CD8-positive, alpha-beta memory T cell (primary cell): ENCODE measurements at places on chromosomes 3 and 15. TPM values are rescaled to one million over a fixed set of nuclear protein-coding genes. Genes with fewer than 3 reads are reported as not detected.

The SERP1 gene
- 127 TPM for total RNA-seq

The LSAMP gene
- total RNA-seq, result not detected

The TRAK1 gene
- 19.7 TPM for total RNA-seq

GRCh38 chr15:55917881-55918296 lies 75.5 kb downstream of the NEDD4 start:
- DNase-seq, result no peak

GRCh38 chr3:106745344-106746168 lies 631.7 kb upstream of the CCDC54 start:
- no peak for DNase-seq

DNA sequence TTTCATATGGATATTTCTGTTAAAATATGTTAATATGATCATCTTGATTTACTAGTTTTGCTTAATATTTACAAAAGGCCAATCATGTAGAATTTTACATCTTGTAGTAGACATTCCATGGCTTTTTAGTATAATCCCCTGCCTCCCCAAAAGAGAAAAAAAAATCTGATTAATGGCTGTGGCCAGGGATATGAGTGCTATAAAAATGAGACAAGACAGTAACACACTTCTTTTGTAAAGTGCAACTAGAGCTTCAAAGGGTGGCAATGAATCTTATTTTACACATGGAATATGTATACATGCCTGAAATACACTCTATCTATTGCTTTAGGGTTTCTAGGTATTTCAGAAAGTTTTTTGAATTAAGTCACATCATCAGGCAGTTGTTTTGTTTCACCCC lies 112.2 kb upstream of the NANOGP8 start:
- DNase-seq, result no peak

- DNase-seq, result no peak
Measured at GRCh38 chr3:194381460-194381875, 11.9 kb upstream of the LRRC15 start.

GRCh38 chr3:162168715-162169114 lies 672.1 kb downstream of the OTOL1 start:
- no peak for DNase-seq

DNA sequence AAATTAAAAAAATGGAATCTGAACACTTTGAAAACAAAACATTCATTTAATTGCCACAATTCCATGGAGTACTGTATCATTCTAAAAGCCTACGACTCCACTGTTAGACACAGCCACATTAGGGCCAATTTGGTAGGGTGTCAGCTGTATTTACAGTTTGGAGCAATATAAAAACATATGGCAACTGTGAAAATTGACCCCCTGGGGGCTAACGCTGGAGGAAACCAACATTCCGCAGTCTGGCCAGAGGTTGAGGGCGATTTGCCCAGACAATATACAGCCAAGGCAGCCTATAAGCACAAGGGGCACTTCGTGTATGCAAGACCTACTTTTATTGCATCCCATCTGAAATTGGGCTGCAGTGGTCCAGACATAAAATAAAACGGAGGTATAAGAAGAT lies 476.5 kb upstream of the WNT5A start:
- no peak for DNase-seq

GRCh38 chr15:88256279-88257230 lies at the start of gene NTRK3:
Gene NTRK3 (minus strand): TSS chr15:88256739. CDS start chr15:88256153, 586 bp downstream.
- no peak for DNase-seq

DNA sequence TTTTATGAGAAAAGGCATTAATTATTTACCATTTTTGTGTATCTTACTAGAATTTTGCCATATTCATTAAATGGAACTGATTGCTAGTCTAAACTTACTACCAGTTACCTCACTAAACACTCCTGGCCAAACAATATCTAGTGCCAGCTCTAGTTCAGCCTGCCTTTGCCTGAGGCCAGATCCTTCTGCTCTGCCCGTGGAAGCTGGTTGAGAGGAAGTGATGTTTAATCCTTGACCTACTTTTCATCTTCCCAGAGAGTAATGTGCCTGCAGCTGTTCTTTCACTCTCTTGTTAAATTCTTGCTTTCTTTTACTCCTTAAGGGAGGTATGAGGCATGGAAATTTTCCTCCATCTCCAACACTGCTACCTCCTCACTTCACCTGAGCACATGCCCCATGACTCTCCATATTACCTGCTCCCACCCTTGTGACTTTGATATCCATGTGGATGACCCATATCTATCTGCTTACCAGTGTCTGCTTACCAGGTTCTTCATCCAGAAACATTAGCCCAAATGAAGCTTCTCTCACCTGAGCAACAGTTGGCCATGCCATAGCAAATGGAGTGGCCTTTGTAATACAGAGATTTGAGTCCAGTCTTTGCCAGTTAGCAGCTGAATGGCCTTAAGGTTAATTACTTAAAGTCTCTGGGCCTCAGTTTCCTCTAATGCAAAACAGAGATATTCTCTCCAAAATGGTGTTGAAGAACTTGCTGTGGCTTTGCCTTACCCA lies 53.4 kb downstream of the UBE2E1 start:
- DNase-seq, result no peak
